ENCODE measurements at places on chromosomes 2 and 18.

DNA sequence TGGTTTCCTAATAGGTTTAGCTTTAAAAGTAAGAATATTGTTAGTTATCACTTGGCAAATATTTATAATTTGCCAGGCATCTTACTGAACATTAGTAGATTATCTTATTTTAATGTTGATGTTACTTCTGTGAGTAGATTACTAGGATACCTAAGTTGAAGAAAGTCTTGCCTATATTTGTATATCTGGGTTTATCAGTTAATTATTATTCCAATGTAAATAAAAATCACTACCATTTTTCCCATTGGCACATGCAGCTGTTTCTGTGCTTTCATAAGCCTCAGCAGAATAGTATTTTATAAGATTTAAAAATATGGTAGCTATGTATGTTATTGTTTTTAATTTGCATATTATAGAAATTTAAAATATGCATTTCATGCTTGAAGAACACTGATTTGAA lies 16.3 kb upstream of the TRIM43B start:
- no peak for DNase-seq

GRCh38 chr2:220966636-220967035 lies 605.5 kb downstream of the EPHA4 start:
- DNase-seq, result no peak

DNA sequence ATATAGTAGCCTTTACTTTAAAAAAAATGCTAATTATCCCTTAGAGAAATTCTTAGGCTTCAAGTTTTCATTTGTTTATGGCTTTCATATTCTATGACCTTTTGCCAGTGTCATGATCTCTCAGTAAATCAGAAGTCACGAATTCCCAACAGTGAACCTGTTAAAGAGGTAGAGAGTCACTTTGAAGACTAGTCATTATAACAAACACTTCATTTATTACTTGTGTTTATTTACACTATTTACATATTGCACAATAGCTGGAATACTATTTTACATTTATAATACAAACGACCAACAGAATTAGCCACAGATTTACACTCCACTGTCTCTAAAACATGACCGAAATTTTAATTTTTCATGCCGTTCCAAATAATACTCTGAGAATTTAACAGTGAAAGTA lies 8.5 kb downstream of the ALKAL2 start:
- no peak for DNase-seq

DNA sequence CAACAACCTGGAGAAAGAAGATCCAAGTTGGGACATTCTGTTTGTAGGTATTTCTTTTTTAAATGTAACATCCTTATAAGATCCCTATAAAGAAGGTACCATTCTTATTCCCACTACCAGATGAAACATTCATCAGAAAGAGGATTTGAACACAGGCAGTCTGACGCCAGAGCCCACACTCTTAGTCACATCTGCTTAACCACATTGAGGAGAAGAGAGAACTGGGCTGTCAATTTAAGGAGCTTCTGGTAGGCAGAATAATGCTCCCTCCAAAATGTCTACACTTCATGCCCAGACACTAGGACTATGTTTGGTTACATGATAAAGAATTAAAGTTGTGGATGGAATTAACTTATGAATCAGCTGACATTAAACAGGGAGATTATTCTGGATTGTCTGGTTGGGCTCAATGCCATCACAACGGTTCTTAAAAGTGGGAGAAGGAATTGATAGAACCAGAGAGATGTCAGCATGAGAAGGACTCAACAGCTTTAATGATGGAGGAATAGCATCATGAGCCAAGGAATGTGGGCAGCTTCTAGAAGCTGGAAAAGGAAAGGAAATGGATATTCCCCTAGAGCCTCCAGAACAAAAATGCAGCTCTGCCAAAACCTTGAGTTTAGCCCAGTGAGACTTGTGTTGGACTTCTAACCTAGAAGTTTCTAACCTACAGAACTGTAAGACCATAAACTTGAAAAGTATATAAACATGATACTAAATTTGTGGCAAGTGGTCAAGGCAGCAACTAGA lies 82.2 kb downstream of the KLF7 start:
- DNase-seq, result no peak

GRCh38 chr2:88880441-88880953 lies 189.0 kb downstream of the RPIA start:
- no peak for DNase-seq

- no peak for DNase-seq
These were observed 5.7 kb upstream of the SERPINB2 start for GRCh38 chr18:63881851-63882250.

GRCh38 chr2:39668576-39669080 lies 2.9 kb downstream of the TMEM178A start:
- no peak for DNase-seq

- DNase-seq, result no peak
These were observed 258.0 kb downstream of the HDAC4 start for GRCh38 chr2:239142806-239143205.

DNA sequence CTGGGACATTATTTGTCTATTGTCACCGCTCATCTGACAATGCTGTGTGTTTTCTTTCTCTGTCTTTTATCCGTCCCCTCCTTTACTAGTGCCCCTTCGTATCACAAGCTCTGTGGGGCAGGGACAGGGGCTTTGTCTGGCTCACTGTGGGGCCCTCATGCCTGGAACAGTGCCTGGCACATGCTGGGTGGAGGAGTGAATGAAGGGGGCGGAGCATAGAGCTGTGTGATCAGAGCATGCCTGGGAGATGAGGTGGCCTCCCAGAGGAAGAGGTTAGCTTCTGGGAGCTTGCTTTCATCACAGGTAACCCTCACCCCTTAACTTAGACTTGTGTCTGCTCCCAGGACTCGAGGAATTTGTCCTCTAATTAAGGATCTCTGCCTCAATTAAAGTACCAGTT lies 16.4 kb downstream of the MTCL1 start:
- no peak for DNase-seq

DNA sequence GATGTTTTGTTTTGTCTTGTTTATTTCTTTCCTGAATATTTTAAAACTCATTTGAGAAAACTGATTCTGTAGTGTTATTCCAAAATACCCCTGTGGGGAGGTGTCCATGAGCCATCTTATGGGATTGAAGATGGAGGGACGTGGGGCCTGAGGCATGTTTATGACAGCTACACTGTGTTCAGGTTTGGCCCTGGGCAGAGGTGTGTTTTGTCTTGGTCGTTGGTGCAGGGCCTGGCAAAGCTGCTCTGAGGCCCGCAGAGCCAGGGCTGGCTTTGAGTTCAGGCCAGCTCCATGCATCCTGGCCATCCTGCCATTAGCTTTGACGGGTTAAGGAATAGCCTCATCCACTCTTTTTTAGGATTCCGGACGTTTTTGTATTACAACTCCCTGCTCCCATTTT lies 68.9 kb downstream of the TMEM18 start:
- no peak for DNase-seq

GRCh38 chr2:194621945-194622344 lies 1035.1 kb upstream of the SLC39A10 start:
- no peak for DNase-seq

DNA sequence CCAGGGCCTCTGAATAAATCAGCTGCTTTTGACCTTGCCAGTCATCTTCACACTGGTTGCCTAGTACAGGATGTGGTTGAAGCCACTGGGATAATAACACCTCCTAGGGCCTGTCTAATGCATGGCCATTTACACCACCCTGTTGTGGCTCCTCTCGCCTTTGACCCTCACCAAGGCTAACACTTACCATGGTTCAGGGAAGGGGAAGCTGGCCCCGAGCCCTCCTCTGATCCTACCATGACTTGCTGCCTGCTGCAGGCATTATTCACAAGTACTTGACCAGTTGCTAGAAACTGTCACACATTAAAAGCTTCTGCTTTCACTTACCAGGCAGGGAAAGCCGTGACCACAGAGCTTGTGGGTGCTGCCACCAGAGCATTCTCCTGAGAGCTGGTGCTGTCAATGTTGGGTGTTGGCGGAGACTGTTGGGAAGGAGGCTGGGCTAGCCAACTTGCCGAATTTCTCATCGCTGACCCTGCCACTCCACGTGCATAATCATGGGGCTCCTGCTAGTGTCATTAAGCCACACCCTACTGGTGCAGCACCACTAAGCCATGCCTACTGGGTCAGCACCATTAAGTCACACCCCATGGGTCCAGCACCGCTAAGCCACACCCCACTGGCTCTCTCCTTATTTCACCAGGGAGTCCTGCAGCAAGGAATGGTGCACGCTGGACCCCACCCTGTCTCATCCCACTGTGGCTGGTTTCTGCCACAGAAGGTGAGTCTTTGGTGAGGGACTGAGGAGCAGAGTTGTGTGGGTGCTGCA lies 47.0 kb upstream of the TTC39C start:
- no peak for DNase-seq

GRCh38 chr2:66495788-66496640 lies 61.1 kb downstream of the MEIS1 start:
- no peak for DNase-seq

GRCh38 chr2:61177727-61178549 lies 15.9 kb downstream of the C2orf74 start:
- no peak for DNase-seq

- DNase-seq, result no peak
These were observed 9.0 kb upstream of the SLC35F6 start for GRCh38 chr2:26754972-26755670.

GRCh38 chr2:23681356-23682140 lies 245.4 kb downstream of the ATAD2B start:
- no peak for DNase-seq

- DNase-seq, result no peak
These were observed 199.3 kb upstream of the MYT1L start for GRCh38 chr2:2530334-2530733.

DNA sequence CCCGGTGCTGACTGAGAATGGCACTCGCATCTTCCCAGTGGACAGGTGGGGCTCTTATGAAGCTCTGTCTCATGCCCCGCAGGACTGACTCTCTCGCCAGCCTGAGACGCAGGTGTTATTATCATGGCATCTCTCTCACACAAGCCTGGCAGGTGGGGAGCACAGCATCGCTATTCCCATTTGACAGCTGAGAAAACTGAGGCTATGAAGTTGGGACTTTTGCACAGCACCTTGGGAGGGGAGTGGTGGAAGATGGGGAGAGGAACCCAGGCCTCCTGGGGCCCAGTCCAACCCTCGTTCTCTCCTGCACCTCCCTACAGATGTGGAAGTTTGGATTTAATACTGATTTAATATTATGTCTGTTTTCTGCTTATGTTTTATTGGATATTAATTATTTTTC lies 9.0 kb upstream of the NTSR2 start:
- DNase-seq, result no peak

DNA sequence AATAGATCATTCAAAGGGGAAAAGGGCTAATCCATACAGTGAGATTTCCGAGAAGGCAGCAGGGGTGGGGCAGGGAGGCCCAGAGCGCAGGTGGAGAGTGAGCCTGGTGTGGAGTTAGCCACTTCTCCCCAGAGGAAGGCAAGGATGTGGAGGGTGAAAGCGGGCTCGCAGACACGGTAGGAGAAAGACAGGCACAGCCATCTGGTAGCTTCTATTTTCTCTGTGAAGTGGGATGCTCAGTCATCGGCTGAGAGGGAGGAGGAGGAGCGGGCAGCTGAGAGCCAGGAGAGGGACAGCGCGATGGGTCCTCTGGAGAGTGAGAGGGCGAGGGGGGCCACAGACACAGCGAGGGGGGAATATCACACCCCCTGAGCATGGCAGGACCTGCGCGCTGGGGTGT lies 153.3 kb upstream of the NDUFV2 start:
- no peak for DNase-seq

DNA sequence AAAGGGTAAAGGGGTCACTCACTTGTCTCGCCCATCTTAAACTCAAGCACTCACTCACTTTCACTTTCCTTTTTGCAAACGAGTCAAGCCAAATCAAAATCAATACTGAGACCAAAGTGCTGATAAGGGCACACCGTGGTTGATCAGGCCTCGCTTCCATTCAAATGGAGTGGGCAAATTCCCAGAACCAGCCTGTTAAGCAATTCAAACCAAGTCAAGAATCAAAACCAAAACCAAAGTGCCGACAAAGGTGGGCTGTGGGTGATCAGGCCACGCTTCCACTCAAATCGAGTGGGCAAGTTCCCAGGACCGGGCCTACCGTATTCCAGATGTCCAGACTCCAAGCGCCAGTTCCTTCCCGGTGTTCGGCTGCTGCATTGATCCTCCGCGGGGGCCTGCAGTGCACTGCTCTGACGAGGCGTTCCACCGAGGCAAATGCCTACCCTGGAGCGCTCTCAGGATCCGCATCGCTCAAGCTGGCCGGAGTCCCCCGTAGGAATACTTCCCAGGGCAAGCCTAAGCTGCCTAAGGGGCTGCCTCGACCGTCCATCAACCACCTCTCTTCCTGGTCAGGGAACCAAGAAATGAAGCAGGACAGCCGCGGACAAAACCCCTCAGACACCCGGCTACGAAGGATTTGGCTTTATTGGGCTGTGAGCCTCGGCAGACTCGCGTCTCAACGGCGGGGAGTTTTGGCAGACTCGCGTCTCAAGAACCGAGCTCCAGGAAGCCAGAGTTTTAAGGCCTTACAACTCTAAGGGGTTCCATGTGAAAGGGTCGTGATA lies 89.9 kb upstream of the SLC1A4 start:
- DNase-seq, result no peak

DNA sequence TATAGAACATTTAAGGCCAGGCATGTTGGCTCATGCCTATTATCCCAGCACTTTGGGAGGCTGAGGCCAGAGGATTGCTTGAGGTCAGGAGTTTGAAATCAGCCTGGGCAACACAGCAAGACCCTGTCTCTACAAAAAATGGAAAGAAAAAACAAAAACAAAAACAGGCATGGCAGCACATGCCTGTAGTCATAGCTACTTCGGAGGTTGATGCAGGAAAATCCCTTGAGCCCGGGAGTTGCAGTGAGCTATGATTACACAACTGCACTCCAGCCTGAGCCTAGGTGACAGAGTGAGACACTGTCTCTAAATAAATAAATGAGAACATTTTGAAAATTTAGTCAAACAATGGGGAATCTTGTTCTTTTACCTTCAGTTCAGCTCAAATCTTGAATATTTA lies 12.1 kb upstream of the YES1 start:
- no peak for DNase-seq

DNA sequence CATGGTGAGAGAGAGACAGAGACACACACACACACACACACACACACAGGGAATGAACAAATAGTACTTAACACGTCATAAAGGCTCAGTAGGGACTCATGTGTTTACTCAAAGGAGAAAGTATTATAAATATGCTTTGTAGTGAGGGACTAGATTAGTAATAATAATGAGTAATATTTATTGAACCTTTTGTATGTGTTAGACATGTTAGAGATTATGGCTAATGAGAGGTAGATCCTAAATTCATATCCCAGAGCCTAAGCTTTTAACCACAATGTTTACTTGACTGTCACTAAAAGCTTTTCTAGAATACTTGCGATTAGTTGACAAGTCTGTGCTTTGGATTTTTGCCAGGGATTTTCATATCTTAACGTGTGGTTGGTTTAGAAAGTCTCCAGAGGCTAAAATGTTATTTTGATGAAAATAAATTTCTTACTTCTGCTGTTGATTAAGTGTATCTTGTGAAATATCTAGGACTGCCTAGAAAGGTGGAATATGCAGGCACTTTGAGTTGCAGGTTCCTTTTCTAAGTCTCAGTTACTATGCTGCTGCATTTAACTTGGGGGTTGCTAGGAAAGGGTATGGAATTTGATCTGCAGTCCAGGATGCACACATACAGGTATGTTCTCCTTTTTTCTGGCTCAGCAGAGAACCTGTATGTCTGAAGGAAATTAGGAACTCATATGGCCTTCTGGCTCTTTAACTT lies 64.5 kb downstream of the UBR3 start:
- no peak for DNase-seq

GRCh38 chr2:12602661-12603060 lies 114.1 kb upstream of the TRIB2 start:
- DNase-seq, result no peak

- DNase-seq, result no peak
These were observed 238.3 kb downstream of the EN1 start for GRCh38 chr2:118609138-118609537.

GRCh38 chr18:69401972-69402532 lies 1.4 kb downstream of the DOK6 start:
- DNase-seq, result no peak

- DNase-seq, result no peak
These were observed 9.2 kb downstream of the HTRA2 start for GRCh38 chr2:74538881-74539339.

Measured in activated naive CD4-positive, alpha-beta T cell (primary cell).